Activated CD4-positive, alpha-beta T cell treated with anti-CD3 and anti-CD28 coated beads, Interleukin-10, Interleukin-2, amounts not matched to agents 100 ng/mL and 50 ng/mL, durations not matched to agents 16 hours and 8 hours (primary cell): ENCODE measurements at places on chromosomes 2 and 18.

- DNase-seq, result no peak
These were observed 14.4 kb upstream of the EGR4 start for GRCh38 chr2:73307720-73308119.

DNA sequence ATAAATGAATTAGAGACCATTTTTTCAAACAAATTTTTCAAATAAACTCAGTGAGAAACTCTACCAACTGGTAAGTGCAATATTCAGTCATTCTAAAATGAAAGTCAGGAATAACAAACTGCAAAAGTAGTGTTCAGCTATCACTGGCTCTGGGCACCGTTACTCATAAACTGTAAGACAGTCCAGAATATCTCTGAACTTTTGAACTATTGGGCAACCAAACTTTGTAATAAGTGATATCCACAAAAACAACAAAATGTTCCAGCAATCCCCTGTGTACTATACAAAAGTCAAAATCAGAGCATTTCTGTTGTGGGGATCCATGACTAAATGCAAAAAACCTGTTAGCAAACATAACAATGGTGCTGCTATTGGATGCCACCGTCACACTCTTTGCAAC is 56.3 kb downstream of the SLC25A12 start:
- DNase-seq, result no peak

GRCh38 chr18:6627645-6628044 is 101.9 kb upstream of the ARHGAP28 start:
- DNase-seq, result no peak

DNA sequence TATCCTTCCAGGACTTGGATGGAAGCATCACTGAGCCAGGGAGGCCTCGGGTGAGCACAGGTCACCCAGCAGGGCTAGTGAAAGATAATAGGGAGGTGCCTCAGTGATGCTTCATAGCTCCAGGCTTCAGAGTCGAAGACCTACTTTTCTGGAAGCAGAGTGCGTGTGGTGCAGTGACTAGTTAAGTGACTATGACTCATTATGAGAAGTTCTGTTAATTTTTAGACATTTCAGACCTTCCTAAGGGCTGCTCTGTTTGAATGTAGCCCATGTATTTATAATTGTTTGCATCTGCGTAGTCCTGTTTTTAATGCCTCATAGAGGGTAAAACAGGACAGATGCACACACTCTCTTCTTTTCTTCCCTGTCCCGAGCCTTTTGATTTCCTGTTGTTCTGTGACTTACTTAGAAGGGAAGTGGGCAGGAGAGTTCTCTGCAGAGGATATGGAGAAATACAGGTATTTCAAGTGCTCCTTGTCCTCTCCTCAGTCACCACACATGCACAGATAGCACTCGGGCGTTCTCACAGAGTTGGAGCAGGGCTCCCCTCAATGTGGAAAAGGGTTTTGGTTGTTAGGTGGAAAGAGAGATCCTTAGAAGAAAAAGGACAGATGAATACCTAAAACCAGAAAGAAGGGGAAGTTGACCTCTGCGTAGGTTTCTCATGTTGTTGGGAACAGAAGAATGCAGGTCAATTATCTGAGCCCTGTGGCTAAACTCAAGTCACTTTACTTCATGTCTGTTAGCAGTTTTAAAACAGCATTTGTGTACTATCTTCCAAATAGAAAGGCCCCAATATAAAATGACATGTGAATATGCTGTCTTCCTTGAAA is 34.7 kb downstream of the RALB start:
- peak; percentile 89 for DNase-seq

DNA sequence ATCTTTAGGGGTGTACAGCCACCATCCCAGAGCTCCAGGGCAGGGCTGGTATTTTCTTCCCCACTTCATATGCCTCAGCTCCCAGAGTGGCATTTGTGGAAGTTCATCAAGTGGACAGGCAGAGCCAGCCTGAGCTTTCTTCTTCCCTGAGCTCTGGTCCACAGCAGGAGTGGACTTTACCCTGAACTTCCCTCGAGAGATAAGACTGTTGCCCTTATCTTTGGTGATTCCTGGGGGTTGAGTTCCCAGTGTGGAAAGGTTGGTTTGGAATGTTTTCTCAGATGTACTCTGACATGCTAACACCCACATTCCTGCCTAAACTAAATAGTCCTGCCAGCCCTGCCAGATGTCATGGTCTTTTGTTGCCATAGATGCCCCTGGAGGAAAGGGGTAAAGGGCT is 62.0 kb upstream of the LGALSL start:
- no peak for DNase-seq

DNA sequence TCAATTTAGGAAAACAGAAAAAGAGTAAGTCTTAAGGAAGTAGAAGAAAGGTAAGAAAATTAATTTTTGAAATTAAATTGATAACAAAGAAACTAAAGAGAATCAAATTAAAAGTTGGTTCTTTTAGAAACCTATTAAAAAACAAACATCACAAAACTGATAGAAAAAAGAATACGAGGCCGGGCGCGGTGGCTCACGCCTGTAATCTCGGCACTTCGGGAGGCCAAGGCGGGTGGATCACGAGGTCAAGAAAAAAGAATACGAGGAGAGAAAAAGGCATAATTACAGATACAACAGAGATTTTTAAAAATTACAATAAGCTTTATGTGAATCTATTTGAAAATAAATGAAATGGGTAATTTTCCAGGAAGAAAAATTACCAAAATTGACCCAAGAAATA is 11.8 kb downstream of the PREPL start:
- no peak for DNase-seq

DNA sequence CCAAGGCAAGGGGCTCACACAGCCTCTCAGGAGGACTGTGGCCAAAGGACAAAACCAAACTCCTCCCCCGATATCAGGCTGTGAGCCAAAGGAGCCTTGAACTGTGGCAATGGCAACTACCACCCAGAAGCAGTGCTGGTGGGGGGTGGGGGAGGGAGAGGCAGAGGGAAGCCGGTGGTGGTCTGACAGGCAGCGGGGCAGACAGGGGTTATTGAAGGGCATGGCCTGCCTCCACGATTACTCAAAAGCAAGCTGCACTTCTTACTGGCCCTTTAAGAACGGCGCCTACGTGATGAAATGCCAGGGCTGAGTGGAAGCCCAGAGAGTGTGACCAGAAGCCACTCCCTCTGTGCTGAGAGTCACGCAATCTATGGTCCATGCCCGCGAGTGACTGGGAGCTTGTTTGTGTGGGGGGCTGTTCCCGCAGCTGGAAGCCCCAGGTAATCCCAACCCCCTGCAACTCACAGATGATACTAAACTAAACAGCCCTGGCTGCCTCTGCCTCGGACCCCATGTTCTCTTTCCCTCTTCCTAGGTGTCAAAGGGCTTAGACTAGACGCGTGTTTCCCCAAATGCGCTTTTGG is 128.2 kb upstream of the CXCR4 start:
- no peak for DNase-seq

- DNase-seq, result no peak
These were observed 652.9 kb upstream of the ID2 start for GRCh38 chr2:8028981-8029380.

DNA sequence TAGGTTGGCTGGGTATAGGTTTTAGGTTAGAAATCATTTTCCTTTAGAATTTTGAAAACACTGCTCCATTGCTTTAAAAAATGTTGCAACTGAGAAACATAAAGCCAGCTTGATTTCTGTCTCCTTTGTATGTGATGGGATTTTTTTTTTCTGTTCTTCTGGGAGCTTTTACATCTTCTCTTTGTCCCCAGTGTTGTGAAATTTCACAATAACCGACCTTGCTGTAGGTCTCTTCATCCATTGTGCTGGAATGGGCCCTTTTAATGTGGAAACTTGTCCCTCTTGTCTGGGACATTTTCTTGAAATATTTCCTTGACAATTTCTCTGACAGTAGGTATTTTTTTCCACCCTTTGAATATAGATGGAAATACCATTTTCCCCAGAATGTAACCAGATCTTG is 44.0 kb upstream of the LAPTM4A start:
- DNase-seq, result no peak

GRCh38 chr2:203808046-203808750 is 59.4 kb upstream of the CTLA4 start:
- DNase-seq, result no peak

GRCh38 chr2:207240649-207241048 is 74.9 kb upstream of the KLF7 start:
- peak; percentile 76 for DNase-seq

- DNase-seq, result no peak
These were observed 2.5 kb downstream of the APLF start for GRCh38 chr2:68469935-68470334.

DNA sequence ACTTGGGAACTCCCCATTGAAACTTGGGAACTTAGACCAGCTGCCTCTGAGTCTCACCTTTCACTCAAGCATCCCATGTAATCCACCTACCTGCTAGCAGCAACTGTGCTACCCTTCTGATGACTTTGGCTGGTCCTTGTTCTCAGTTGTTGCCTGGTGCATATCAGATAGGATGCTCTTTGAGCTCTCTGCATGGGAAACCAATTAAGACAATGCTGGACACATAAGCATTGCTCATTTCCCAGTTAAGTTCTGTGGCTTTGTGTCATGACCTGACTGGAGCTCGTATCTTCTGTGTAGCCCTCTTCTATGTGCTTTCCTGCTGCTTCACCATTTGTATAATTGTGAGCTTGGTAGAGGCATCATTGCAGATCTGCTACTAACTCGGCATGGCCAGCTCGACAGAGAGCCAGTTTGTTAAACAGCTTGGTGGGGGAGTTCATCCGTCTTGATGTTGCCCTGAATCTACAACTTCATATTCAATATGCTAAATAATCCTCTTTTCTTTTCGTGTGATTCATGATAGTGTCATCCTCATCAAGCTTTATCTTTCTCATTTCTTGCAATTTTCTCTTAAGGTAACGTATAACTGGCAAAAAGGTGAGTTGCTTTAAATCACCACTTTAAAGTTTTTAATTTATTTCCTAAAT is 447.5 kb upstream of the SLC14A2 start:
- no peak for DNase-seq

DNA sequence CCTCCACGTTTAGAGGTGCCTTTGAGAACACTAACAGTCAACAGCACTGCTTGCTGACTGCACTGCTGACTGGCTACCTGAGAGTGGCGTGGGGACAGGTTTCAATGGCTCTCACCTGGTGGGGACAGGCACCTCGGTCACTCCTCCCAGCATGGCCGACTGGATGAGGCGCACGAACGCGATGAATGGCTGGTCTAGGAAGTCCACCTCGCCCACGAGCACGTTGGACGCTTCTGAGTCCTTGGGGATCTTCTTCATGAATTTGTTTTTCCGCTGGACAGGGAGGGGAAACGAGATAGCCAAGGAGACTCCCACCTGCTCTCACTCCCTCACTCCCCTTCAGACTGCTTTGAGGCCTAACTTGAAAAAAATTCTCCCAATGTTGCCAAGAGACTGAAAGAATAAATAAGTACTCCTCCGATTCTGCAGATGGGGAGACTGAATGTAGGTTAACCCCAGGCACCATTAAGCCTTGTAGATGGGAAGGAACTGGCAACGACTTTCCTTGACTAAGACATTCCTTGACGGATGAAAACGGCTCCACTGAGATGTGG is 57.3 kb downstream of the MTHFD2 start:
- DNase-seq, result no peak

GRCh38 chr2:122255924-122256323 is 500.5 kb downstream of the TSN start:
- DNase-seq, result no peak

DNA sequence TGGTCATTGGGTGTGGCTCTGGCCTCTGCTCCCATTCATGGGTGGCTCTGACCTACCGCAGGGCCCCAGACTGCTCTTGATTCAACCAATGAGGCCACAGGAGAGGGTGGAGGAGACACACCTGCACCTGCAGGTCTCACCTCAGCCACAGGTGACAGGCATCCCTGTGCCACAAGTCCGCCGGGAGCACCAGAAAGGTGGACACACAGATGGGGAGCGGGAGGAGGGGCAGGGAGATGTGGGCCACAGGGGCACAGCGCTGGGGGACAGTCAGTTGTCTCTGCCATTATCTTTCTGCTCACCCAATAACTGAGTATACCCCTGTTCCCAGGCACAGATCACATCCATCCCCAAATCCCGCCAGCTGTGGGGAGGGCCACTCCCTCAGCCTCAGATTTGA is 189.1 kb upstream of the SALL3 start:
- DNase-seq, result no peak

- DNase-seq, result no peak
These were observed 311.0 kb upstream of the THUMPD2 start for GRCh38 chr2:40090044-40090443.

DNA sequence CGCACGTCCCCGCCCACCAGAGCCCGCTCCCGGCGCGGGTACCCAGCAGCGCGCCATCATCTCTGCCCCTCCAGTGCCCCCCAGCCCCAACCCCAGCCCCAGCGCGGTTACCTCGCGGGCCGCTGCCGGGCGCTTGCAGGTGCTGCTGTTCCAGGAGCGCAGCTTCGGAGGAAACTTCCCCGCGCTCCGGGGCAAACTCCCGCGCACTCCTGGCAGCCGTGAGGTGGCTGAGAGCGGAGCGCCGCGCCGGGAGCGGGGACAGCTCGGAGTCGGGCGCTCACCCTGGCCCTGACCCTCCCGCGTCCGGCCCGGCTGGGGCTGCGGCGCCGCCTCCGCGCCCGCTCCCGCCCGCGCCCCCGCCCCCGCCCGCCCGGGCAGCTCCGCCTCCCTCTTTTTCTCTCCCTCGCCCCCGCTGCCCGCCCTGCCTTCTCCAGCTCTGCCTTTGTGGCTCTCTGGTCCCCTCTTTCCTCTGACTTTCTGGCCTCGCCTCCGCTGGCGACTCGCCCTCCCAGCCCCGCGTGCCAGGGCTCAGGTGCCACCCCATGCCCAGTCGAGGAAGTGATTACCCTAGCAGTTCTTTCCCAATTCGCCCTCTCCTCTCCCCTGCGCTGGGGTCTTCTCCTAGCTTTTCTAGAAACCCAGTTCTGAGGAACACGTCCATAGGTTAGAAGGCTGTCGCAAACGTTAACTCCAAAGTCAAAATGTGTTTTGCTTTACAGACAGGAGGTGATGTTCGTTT is at the start of gene CHST9:
CHST9 (minus strand) TSS at position 284 of the 739 bp plus-strand sequence. CDS start 42,499 bp downstream, outside the sequence.
- no peak for DNase-seq

DNA sequence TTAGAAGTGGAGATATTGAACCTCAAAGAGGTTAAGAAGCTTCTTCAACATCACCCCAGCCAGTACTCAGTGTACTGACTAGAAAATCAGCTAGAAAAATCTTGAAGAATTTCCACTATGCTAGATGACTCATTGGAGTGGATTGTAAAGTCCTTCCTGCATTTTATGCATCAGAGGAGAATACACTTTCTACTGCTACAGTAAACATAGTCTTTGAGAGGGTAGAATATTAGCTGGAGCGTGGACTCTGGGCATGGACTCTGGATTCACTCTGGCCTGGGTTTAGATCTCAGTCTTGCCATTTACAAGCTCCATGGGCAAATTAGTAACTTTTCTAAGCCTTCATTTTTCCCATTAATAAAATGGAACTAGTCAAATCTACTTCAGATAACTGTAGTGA is 215.9 kb downstream of the IRS1 start:
- DNase-seq, result no peak

GRCh38 chr2:127771756-127772155 is 39.2 kb downstream of the WDR33 start:
- DNase-seq, result no peak

- no peak for DNase-seq
These were observed 23.7 kb upstream of the SPTBN1 start for GRCh38 chr2:54432251-54433015.

DNA sequence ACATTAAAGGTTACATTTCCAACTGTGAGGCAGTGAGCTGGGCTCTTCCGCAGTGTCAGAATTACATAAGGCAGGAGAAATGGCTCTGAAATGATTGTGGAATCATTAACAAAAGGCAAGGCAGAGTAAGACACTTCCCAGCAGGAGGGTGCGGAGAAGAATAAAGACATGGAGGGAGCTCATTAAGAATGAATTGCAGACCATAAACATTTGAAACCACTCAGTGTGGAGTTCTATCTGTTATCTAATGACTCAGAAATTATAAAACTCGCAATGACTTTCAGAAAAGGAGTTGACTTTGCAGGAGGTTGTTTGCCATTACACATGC is 77.0 kb downstream of the SMIM21 start:
- DNase-seq, result no peak
